Fibroblast of the aortic adventitia (primary cell): ENCODE measurements at places on chromosomes 11 and 22. TPM values are rescaled to one million over a fixed set of nuclear protein-coding genes. Genes with fewer than 3 reads are reported as not detected.

OR8G1 gene
- not detected in 2 replicates for total RNA-seq

GRCh38 chr22:35348026-35348590 lies 32.8 kb upstream of the HMOX1 start:
- DNase-seq, result no peak

DNA sequence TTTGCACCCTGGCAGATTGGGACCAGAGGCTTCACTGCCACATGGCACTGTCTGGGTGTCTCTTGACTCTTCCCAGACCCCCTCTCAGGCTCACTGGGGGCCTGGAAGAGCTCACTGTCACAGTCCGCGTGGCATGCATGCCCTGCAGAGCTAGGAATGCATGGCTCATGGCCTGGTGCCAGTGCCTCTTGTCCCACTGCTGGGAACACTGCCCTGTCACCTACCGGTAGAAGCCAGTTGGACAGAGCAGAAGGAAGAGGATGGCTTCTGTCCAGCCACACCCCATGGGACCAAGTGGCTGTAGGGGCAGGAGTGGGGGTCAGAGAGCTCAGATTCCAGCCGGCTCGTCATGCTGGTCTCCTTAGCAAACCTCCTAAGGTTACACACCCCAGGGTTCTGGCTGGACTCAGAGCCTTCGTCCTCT lies 29.7 kb downstream of the MB start:
- DNase-seq, result no peak

DNA sequence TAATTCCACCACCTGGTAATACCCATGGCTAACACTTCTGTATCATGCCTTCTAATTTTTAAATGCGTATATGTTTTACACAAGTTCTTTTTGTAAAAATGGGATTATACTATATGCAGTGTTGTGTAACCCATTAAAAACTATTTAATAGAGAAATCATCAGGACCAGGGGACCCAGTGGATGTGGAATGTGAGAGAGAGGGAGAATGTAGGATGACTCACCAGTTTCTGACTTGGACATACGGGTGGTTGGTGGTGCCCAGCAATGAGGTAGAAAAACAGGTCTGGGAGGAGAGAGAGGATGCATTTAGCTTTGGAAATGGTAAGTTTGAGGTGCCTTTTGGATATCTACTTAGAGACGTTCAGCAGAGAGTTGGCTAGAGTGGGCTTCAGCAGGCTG lies 112.0 kb upstream of the TBCEL start:
- no peak for DNase-seq
